ENCODE measurements at places on chromosomes 6 and 20.

DNA sequence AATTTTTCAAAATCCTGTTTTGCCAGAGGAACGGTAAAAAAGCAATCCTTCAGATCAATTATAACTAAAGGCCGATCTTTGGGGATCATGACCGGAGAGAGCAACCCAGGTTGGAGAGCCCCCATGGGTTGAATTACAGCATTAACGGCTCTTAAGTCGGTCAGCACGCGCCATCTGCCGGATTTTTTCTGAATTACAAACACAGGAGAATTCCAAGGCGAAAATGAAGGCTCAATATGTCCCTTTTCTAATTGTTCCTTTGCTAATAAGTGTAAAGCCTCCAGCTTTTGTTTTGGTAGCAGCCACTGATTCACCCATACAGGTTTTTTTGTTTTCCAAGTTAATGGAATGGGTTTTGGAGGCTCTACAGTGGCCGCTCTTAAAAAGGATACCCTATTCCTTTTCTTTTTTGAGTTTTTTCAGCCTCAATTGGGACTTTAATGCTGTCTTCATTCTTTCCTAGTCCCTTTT, 16.9 kb upstream of the PTCRA start:
- peak; percentile 84 for DNase-seq

DNA sequence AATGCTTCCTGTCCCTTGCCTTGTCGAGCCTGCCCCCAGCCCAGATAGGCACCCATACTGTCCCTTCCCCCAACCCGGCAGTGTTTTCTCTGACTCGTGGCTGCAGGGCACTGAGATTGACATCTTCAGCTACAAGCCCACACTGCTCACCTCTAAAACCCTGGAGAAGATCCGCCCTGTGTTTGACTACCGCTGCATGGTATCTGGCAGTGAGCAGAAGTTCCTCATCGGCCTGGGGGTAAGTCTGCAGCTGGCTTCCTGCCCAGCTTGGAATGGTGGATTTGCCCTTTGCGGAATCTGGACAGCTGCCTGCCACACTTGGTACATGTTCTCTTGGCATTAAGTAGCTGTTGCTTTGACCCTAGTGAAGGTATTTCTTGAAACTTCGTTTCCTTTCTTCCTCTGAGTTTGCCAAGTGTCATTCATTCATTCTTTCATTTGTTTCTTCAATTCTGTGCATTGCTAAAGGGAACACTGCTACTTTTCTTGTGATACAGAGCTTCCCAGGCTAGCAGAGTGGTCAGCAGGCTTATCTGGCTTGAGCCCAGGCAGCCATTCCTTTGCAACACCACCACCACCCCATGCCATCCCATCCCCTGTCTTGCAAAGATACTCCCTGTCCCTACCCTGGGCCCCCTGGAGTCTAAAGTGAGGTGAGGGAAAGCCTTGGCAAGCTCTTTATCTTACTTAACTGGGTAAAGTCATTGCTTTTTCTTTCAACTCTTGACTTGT, 26.2 kb downstream of the CCDC167 start:
- no peak for DNase-seq

DNA sequence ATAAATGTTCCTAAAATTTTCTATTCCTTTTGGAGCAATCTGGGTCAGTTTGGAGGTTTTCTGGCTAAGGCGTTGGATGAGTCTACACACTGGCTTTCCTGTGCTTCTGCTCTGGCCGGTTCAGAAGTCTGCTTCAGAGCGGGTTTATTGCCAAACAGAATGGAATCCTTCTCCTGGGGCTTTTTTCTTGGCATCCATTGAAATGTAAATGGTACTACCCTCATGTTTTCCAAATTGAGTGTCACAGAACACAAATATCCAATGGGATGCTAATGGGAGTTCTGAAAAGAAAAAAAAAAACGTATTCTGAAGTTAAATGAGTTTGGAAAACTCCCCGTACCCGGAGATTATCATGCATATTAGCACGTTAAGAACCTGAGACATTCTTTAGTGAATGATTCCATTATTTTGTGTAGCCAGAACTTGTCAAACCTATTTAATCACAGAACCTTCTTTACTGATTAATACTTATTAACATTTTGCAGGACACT, 930.3 kb downstream of the QKI start:
- DNase-seq, result no peak

DNA sequence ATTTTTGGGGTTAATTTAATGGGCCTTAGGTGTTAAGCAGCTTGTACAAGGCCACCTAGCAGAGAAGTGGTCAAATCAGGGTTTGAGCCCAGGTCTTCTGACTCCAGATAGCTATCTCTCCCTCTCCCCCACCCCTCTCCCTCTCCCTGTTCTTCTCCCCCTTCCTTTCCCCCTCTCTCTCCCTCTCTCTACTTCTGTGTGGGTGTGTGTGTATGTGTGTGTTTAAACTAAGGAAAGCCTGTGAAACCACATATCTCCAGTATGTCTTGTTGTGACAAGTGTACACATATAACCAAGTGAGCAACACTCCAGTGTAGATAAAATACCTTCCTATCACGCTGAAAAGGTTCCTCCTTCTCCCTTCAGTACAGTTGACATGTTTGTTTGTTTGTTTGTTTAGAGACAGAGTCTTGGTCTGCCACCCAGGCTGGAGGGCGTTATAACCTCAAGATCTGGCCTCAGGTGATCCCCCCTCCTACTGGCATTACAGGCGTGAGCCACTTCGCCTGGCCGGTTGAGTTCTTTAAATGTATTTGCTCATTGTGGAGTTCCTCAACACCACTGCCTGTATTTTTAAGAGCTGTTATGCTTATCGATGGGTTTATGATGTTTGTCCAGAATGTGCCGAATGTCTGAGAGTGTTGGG, 140.4 kb downstream of the JARID2 start:
- peak; percentile 10 for DNase-seq

DNA sequence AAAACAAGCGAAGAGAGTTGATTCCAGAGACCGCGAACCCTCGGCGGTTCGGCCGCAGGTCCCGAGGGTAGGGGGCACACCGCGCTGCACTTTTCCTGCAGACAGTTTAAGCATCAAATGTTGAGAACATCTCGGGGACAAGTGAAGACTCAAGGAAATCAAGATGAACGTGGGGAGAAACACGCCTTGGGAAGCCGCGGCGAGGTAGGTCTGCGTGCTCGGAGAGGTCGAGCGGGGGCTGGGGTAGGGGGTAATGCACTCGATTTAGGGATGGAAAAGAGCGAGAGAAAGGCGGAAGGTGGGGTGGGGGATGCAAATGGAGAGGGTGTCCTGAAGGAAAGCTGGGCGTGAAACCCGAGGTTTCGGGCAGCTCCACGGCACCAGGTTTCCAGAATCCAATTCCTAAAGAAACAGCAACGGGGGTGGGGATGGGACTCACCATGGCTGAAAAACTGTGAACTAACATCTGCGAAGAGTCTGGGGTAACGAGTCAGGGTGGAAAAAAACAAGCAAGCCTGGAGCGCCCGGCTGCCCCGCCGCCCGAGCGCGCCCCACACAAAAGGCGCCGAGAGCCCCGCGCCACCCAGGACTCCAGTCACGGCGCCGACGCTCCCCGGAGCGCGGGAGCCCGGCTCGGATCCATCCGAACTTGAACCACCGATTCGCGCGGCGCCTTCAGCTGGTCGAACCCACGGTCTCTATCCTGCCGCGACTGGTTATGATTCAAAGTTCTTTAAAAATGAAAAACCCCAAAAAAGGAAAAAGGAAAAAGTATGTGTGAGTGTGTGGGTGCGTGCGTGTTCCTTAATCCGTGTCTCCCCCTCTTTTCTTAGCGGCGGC, 3.5 kb downstream of the TFAP2A start:
- DNase-seq, result no peak

DNA sequence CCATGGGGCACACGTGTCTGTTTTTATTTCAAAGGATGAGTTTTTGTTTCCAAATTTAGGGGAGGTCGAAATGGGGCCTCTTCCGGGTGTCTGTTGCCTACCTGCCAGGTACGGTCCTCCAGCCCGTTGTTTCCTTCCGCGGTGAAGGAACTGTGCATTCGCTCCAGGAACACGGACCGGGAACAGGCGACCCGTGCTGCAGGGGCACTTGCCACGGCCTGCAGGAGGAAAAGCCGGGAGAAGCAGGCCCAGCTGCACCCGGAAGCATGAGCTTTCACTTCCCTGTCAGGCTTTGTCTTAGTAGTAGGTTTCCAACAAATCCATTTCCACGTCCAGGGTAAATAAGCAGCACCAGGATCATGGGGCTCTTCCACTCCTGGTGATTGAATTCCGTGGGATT, 17.0 kb upstream of the NPEPL1 start:
- no peak for DNase-seq

DNA sequence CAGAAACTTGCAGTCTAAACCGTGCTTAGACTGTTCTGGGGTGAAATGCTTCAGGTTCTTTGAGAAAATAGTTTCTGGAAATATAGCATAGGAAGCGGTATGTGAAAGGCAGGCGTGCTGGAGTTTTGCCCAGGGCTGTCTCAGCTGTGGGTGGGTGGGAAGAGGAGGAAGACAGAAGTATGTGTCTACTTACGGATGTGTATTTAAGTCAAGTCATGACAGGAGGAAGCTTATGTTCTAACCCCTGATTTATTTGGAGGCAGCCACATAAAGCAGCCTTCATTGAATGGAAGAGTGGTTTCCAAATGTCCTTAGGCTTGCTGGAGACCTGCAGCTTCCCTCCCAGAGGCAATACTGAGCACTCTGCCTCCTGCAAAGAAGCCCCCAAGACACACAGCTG, 345.8 kb upstream of the PRND start:
- DNase-seq, result peak; percentile 28

DNA sequence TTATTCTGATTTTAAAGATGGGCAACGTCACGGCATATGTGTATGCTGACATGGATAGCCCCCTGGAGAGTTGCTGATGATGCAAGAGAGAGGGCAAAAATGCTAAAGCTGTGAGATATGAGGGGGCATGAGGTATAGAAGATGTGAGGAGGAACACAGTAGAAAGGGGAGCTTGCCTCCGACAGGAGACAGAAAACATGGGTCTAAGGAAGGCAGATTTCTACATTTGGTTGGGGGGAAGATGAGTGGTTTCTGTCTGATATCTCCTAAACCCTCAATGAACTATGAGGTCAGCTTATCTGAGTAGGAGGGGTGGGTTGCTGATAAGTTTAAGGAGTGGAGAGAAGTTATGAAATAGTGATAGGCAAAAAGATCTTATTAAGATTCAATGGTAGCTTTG, 6.0 kb downstream of the RNF24 start:
- no peak for DNase-seq

DNA sequence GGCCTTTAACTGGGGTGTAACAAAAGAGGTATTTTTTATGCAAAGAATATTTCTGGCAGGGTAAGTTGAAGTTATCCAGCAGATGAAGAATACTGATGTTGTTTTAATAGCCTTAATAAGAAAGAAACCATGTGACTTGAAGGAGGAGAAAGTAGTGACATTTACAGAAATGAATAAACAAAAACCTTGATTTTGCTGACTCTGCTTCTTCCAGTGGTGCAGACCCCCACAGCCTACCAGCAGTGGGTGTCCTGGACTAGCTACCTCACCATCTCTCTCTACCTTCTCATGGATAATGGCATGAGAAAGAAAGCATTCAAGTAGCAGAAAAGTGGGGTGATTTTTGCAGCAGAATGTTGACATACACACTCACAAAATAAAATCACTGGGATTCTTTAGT, 162.6 kb upstream of the RNF217 start:
- DNase-seq, result no peak

DNA sequence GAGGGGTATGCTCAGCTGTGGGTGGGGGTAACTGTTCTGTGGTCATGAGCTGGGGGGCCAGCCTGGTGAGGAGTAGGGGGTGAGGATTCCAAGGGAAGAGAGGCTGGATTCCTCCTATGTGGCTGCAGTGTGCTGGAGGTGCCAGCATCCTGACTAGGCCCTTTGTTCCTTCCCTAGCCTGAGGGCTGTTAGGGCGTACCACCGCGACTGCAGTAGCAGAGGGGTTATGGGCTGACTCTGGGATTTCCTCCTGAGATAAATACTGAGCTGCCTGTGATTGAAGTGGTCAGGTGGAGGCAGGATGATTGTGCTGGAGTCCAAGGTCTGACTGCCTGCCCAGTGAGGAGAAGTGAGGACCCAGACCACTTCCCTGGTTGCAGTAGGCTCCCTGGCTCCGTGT, 205.3 kb downstream of the ADGRG6 start:
- DNase-seq, result no peak

DNA sequence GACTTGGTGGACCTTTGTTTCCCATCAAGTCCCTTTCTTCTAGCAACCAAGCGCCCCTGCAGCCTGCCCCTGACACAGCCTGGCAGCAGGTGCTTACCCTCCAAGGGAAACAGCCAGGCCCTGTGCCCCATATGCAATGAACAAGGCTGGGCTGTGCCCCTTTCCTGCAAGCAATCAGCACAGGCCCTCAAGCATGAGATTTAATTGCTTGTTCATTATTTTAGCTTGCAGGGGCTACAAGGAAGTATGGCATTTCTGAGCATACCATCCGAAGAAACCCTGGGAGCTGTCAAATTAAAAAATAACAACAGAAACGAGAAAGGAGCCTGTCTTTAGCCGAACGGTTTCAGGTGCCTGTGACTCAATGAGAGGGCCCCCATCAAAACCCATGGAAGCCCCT, 522.9 kb upstream of the ARID1B start:
- DNase-seq, result no peak

DNA sequence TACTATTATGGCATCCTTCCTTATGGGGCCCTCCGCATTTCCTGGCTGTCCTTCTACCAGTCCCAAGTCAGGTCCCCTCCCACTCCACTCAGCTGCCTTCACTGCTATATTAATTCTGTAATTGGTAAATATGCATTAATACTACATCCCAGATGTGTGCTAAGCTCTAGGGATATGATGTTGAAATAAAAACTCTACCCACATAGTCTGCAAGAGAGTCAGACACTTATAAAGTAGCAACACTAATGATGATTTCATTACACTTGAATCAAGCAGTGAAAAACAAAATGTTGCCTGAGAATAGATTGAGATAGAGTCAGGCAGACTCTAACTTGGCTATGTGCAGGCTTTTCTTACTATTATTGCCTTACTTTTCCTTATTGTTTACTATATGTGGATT, 62.4 kb downstream of the AIG1 start:
- no peak for DNase-seq

- no peak for DNase-seq
Measured at GRCh38 chr20:37728635-37728983, 34.8 kb downstream of the CTNNBL1 start.

GRCh38 chr20:57048027-57048869, 218.2 kb downstream of the BMP7 start:
- peak; percentile 59 for DNase-seq
